Stimulated activated CD4-positive, alpha-beta T cell treated with anti-CD3 and anti-CD28 coated beads, Interleukin-15, amount 100 ng/mL, for 48 hours (primary cell): ENCODE measurements at places on chromosomes 12 and 14.

DNA sequence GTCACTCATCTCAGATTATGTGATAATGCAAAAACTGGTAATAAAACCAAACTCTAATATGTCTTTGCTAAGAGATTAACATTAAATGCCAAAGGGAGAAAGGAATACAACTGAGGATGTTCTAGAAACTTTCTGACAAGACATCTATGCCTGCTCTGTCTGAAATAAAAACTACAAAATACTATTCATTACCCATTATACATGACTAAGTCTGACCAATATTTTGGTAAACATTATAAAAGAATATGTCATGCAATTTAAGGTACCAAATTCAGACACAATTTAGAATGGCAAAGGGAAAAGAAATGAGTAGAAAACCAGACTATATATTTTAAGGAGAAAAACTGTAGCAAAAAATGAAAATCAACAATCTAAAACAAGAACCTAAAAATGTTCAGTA lies 39.5 kb downstream of the UBR7 start:
- DNase-seq: no peak

- peak; percentile 8 for DNase-seq
Observed at GRCh38 chr12:91778938-91779400, 366.7 kb downstream of the BTG1 start.

GRCh38 chr14:53969326-53969725 lies 12.7 kb upstream of the BMP4 start:
- DNase-seq: no peak

GRCh38 chr14:22152161-22152870 lies 436.7 kb downstream of the DAD1 start:
- no peak for DNase-seq

DNA sequence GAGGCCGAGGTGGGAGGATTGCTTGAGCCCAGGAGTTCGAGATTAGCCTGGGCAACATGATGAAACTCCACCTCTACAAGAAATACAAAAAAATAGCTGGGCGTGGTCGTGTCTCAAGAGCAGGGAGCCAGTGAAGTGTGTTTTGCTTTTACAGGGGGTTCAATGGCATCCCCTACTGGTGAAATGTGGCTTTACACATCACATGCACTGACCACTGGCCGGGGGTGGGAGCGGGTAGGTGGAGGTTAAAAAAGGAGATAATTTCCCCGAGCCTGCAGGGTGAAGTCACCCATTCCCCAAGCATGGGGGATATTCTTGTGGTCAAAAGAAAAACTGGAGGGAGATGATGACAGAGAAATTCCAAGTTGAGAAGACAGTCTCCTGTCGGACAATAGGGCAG lies 63.6 kb upstream of the PWP1 start:
- DNase-seq: no peak

DNA sequence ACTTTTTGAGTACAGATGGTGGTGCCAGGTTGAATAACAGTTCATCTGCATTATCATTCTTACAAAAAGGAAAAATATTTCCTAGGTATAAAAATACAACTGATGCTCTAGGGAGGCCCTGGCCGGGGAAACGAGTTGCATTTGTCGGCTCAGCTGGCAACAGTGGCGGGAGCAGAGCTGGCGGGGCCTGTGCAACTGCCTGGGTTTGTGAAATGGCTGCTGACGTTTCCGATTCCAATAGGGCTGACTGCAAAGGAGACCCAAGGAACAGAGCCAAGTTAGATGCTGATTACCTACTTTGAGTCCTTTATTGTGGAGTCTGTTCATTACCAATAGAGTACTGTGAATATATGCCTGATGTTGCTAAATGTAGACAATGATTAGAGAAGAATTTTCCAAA lies 25.8 kb upstream of the PHLDA1 start:
- no peak for DNase-seq

DNA sequence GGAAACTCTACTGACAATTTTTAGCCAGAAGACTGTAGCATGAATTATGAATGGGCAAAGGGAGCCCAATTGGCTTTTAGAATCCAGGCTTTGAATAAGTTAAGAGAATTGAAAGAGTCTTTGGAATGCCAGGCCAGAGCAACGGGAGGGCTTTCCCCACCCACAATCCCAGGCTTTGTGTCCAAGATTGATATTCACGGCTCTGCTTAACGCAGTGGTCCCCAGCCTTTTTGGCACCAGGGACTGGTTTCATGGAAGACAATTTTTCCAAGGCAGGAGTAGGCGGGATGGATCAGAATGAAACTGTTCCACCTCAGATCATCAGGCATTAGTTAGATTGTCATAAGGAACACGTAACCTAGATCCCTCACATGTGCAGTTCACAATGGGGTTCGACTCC lies 79.6 kb downstream of the EPS8 start:
- no peak for DNase-seq

GRCh38 chr14:79325557-79325956 lies 885.7 kb downstream of the DIO2 start:
- no peak for DNase-seq

DNA sequence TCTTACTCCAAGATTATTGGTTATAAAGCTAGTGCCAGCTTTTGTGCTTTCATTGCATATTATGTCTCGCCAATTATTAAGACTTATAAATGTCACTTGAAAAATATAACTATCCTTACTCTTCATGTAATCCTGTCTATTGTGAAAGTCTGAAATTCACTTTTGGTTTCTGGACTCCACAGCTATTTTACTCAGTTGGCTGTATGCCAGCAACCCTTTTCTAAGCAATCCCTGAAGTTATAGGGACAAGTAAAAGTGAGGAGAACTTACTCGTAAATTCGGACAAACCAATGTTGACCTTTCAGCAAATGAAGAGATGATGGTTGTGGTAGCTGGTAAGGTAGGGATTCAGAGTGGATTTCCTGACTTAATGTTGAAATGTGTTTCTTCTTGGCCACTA lies 196.3 kb downstream of the NPAS3 start:
- DNase-seq: no peak

DNA sequence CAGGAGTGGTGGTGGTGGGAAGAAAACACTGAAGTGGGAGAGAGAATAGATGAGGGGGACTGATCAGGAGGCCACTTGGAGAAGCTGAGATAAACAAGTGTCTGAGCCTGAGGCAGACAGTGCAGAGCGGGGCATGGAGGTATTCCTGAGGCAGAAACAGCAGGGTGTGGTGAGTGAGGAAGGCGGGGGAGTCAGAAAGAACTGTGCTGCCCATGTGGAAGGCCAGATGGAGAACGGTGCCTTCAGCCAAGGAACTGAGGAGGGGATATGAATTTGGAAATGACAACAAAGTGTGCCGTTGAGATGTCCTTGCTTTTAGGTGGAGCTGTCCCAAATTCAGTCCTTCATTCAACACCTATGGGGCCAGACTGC lies 13.7 kb downstream of the APPL2 start:
- no peak for DNase-seq

- DNase-seq: no peak
Observed at GRCh38 chr12:127162307-127162706, 1104.7 kb upstream of the TMEM132C start.

DNA sequence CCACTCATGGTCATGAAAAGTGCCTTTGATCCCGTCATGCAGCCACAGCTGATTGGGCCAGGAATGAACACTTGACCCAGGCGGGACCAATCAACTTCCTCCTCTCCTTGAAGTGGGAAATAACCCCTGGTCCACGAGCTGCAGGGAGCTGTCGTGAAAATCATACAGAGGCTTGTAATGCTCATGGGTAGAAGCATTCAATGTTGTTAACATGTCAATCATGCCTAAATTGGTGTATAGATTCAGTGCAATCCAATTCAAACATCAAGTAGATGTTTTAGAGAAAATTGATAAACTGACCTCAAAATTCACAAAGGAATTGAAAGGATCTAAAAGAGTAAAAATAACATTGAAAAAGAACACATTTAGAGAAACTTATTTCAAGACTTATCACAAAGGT lies 1019.0 kb upstream of the TMEM132C start:
- no peak for DNase-seq

DNA sequence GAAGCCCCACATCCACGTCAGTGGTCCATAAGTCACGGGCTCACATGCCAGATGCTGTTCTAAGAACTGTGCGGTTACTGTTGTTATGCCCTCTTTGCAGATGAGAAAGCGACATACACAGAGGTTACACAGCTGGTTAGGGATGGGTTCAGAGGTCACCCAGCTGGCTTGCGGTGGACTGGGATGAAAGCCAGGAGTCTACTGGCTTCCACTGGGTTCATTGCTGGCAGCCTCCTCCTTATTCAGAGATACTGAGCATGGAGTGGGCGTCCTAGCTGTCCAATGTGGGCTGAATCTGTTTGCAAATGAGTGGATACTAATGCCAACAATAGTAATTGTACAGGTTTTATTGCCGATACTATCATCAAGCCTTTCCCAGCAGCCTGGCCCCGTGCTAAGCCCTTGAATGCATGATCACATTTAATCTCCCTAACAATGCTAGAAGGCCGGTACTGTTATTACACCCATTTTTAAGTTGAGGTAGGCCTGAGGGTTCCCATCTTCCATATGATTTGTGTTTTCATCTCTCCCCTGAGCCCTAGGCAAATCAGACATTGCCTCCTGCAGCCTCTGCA lies 129.1 kb downstream of the PLXNC1 start:
- no peak for DNase-seq

- no peak for DNase-seq
Observed at GRCh38 chr14:35571598-35571997, 37.6 kb downstream of the INSM2 start.

DNA sequence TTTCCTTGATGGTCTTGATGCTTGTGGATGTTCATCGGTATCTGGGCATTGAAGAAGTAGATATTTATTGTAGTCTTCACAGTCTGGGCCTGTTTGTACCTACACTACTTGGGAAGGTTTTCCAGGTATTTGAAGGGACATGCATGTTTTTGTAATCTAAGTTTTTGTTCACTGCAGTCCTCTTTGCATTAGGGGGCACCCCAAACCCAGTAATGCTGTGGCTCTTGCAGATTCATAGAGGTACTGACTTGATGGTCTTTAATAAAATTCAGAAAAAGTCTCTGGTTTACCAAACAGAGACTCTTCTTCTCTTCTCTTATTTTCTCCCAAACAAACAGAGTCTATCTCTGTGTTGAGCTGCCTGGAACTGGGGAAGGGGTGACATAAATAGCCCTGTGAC lies 150.9 kb upstream of the SLC16A7 start:
- peak; percentile 0 for DNase-seq

DNA sequence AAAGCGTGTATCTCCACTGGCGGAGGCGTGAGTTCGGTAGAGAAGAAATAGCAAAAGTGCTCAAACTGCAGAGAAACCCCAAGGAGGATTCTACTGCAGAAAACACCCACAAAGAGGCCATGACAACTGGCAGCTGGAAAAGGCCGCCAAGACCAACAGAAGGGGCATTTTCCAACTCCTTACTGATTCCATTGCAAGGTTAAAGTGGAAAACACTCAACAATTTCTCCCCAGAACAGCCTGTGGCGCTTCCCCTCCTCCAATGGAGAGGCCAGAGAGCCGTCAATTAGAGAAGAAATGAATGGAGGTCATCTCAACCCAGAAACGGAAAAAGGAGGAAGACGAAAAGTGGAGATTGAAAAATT lies 618 bp upstream of the ANKRD52 start:
- no peak for DNase-seq

GRCh38 chr12:87661786-87662377 lies 367.3 kb downstream of the C12orf50 start:
- DNase-seq: no peak

- DNase-seq: no peak
Observed at GRCh38 chr14:101789222-101789621, 27.7 kb downstream of the PPP2R5C start.

DNA sequence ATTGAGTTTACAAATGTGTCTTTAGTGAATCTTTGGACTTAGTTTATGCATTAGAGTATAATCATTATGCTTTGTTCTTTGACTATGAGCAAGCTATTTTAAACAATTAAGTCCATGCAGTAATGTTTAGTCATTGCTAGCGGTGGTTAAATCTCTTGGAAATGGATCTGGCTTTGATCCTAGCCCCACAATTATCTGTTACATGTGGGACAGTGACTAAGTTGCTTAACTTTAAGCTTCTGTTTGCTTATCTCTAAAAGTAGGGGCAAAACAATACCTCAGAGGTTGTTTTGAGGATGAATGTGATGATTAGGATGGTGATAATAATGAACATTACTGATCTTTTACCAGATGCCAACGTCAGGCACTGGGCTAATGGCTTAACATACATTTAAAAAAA lies 124.2 kb downstream of the NPAS3 start:
- DNase-seq: no peak

- DNase-seq: no peak
Observed at GRCh38 chr12:4819654-4820053, 90.1 kb upstream of the KCNA1 start.

GRCh38 chr12:109640961-109641360 lies 67.4 kb downstream of the MVK start:
- DNase-seq: no peak

GRCh38 chr14:98304574-98304973 lies 967.4 kb downstream of the BCL11B start:
- no peak for DNase-seq

DNA sequence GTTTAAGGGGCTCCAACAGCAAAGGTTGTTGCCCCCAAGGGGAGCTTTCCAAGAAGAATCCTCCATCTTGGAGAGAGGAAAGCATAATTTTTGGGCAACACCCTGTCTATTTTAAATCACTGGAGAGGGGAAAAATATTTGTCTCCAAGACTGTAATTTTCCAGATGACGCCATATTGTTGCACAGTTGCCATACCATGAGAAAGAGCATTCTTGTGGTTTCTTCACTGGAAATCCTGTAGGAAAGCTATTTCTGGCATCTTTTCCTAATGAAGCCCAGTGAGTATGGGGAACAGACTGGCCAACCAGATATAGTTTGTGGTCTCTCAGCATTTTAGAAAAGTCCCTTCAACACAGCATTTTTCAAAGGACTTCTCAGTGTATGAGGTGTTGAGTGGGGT lies 88.1 kb upstream of the MANSC4 start:
- DNase-seq: no peak

DNA sequence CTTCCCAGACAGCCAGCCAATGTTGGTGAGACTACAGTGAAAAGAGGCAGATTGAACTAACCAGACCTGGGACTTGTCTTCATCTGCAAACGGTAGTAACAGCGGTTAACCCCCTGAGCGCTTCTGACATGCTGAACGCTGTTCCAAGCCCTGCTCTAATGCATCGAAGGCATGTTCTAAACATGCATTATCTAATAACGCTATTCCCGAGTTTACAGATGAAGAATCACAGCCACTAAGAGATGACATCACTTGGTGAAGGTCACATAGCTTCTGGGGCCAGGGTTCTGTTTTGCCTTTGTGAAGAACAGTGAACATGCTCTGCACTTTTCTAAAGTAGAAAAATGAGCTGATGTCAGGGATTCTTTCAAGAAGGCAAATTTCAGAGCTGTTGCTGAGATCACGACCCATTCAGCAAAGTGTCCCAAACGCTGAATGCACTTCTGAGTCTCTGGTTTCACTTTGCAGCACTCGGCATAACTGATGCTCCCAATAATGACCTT lies 56.0 kb downstream of the FOS start:
- no peak for DNase-seq

- DNase-seq: no peak
Observed at GRCh38 chr12:110636516-110636915, 22.6 kb downstream of the TCTN1 start.

GRCh38 chr12:81300454-81300853 lies 222.6 kb downstream of the ACSS3 start:
- DNase-seq: no peak
